Stimulated activated CD4-positive, alpha-beta T cell treated with anti-CD3 and anti-CD28 coated beads, Interleukin-15, amount 100 ng/mL, for 48 hours (primary cell): ENCODE measurements at places on chromosomes 11 and 22.

DNA sequence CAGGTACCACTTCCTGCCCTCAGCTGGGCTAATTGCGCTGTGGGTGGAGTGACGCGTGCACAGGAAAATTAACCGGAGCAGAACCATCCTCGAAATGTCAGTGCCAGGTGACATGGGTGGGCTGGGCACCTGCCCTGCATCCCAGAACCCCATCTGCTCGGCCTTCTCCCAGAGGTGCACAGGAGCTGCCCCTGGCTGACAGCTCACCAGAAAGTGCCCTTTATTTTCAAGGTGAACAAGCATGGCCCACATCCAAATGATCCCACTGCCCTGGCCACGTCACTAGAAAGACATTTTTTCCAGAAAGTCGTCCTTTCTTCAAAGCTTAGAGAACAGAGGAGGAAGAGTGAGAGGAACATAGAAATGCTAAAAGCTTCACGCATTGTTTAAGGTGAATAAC is 4.1 kb upstream of the ELFN2 start:
- no peak for DNase-seq

- no peak for DNase-seq
These were observed 22.3 kb downstream of the PIK3IP1 start for GRCh38 chr22:31269892-31270579.

- no peak for DNase-seq
These were observed 132.7 kb upstream of the SESN3 start for GRCh38 chr11:95363708-95364107.

- DNase-seq, result no peak
These were observed 360.8 kb upstream of the PITPNB start for GRCh38 chr22:28279888-28280287.
